Aorta (tissue), 5 donors: ENCODE measurements at places on chromosomes 13 and 19.

- no peak for DNase-seq
These were observed 17.5 kb upstream of the PEG3 start for GRCh38 chr19:56858026-56858425.

DNA sequence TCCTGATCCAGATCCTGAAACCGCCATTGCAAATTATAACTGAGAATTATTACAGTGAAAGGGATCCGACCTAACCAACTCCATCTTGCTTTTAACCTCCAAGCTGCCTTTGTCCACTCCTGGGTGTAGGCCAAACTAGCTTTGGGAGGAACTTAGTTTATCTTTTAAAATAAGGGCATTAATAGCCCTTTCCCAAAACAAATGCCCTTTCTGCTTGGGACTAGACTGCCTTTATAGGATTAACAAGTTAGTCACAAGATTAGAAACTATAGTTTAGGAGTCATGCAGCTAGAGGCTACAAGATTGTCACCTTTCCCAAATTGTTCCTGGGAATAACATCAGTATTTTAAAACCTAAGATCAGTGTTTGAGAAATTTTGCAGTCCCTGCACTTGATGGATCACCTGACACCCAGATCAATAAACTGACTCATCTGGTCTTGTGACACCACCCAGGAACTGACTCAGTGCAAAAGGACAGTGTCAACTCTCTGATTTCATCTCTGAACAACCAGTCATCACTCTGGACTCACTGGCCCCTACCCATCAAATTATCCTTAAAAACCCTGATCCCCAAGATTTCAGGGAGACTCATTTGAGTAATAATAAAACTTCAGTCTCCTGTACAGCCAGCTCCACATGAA, 4.1 kb upstream of the ZNF841 start:
- DNase-seq: no peak

- DNase-seq: no peak
These were observed 26.0 kb downstream of the TM9SF2 start for GRCh38 chr13:99527301-99527700.

- DNase-seq: no peak
These were observed 711.5 kb downstream of the PCDH17 start for GRCh38 chr13:58343076-58343475.

- DNase-seq: no peak
These were observed 72.7 kb downstream of the IRS2 start for GRCh38 chr13:109713681-109714080.

- no peak for DNase-seq
These were observed 13.6 kb downstream of the TSSK6 start for GRCh38 chr19:19501798-19502197.

- DNase-seq: peak; percentile 38
These were observed 5.8 kb downstream of the CHST8 start for GRCh38 chr19:33627526-33627925.

- no peak for DNase-seq
These were observed 4.9 kb upstream of the RGCC start for GRCh38 chr13:41452462-41452861.

GRCh38 chr19:51097166-51097738, 11.0 kb downstream of the CTU1 start:
- DNase-seq: peak; percentile 91

GRCh38 chr19:13935765-13936510, 2.3 kb downstream of the PODNL1 start:
- no peak for DNase-seq

DNA sequence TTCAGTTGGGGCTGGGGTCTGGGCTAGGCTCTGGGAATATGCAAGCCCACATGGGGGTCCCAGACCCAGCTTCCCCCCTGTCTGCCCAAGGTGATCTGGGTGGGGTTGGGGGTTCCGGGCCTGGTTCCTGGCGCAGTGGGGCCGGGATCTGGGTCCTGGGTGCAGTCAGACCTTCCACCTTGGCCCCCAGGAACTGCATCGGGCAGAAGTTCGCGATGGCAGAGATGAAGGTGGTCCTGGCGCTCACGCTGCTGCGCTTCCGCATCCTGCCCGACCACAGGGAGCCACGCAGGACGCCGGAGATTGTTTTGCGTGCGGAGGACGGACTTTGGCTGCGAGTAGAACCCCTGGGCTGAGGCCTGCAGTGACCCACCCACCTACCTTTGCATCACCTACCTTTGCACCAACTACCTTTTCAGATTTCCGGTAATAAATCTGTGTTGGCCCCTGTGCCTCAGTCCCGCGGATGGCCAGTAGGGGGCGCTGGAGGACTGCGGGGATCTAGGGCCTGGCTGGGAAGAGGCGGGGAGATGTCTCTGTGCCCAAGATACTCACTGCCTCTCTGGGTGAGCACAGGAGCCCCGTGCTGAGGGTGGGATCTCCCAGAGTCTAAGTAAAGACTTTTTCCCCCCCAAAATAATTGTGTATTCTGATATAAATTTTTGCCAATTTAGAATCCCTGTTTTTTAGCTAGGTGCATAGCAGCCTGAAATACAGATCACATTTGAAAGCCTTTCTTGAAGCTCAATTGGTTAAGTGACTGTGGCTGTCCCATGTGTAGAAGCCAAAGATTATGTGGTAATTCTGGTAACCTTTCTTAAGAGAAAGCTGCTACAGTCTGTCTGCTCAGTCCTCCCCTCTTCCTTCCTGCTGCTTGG, 11.5 kb upstream of the CYP4F3 start:
- peak; percentile 94 for DNase-seq

DNA sequence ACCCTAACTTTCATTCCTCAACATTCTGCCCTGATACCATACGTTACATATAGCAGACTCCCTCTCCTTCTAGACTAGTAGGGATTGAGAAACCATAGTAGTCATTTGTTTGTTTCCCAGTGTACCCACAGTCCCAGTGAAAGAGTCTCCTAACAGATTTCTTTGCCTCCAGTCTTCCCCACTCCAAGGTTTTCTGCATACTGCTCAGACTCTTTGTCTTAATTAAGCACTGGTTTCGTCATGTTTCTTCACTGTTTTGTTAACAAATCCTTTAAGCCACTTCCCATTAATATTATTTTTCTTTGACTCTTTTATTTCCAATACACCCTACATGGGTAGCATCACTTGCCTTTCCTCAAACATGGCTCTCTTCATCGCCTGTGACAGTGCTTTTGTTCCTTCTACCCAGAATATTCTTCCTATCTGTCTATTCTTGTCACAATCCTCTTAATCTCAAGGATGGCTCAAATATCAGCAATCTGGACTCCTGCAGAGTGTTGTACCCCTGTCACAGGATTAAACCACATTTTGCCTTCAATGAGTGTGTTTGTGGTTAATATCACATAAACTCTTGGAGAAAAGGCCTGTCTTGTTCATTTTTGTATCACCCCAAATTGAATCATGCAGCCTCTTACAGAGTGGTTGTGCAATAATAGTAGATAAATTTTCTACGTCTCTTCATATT, 92.7 kb upstream of the KLF12 start:
- DNase-seq: no peak

- no peak for DNase-seq
These were observed 12.2 kb downstream of the CFD start for GRCh38 chr19:871446-872265.

GRCh38 chr13:90683711-90684131, 663.8 kb upstream of the MIR17HG start:
- no peak for DNase-seq

DNA sequence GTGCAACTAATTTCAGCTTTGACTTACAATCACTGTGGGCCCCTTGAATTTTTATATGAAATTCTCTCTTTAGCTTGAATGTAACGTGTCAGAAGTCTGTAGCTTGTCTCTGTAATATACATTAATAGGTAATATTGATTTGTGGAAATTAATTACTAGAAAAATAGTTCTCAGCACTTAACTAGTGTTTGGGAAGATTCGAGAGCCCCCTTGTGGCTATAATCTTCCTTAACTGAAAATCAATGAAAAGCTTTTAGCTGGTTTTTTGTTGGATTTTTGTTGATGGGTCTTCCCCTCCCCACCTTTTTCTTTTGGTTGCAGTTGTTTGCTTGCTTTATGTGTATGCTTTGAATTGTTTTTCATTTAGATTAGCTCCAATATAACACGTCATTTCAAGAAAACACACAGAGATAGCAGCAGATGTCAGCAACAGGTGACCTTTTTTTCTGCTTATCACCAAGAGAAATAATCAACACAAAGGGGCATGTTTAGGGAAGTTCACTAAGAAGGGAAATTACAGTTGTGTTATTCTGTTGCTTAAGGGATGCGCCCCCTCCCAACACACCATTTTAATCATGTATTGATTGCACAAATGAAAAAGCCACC, 176.8 kb downstream of the OXGR1 start:
- no peak for DNase-seq

- DNase-seq: no peak
These were observed 16.0 kb downstream of the MYO1F start for GRCh38 chr19:8561075-8561764.

- DNase-seq: no peak
These were observed 3.5 kb upstream of the ZNF358 start for GRCh38 chr19:7512400-7512851.
